ENCODE measurements at places on chromosomes 5 and 9.

GRCh38 chr5:14595189-14595588 lies 13.6 kb downstream of the OTULINL start:
- DNase-seq = no peak

- DNase-seq = no peak
Measured at GRCh38 chr5:56160723-56161438, 72.2 kb downstream of the ANKRD55 start.

DNA sequence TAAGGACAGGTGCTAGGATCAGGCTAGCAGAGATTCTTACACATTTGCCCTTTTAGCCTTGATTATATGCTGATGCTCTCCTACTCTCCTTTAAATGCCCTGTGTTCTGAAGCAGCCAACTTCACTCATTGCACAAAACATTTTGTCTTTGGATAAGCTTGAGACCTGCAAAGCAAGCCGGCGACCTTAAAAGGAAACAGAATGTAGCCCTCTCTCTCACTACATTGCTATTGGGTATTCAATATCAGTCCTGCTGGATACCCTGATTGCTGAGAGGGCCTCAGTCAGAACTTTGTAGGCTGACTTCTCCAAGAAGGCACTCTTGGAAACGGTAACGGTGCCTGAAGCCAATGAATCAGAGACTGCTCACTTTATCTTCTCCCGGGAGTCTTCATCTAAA lies 528.9 kb downstream of the DTWD2 start:
- DNase-seq = no peak

DNA sequence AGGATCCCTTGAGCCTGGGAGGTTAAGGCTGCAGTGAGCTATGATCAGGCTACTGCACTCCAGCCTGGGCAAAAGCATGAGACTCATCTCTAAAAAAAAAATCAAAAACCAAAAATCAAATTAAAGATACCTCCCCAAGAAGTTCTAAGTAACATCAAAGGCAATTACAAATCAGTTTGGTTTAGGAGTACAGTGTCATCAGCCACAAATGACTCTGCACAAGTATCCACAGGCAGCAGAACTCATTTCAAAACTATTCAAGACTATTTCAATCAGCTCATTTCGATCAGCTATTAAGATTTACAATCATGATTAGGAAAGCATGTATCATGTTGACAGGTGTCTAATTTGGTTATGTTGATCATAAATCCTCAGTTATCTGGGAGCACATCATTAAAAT lies 19.1 kb downstream of the TRMO start:
- DNase-seq = no peak

GRCh38 chr9:111232997-111233790 lies 96.8 kb downstream of the OR2K2 start:
- DNase-seq = no peak

- DNase-seq = peak; percentile 60
Measured at GRCh38 chr5:38783011-38783561, 62.7 kb upstream of the OSMR start.

- no peak for DNase-seq
Measured at GRCh38 chr5:158435161-158435616, 576.2 kb upstream of the CLINT1 start.

DNA sequence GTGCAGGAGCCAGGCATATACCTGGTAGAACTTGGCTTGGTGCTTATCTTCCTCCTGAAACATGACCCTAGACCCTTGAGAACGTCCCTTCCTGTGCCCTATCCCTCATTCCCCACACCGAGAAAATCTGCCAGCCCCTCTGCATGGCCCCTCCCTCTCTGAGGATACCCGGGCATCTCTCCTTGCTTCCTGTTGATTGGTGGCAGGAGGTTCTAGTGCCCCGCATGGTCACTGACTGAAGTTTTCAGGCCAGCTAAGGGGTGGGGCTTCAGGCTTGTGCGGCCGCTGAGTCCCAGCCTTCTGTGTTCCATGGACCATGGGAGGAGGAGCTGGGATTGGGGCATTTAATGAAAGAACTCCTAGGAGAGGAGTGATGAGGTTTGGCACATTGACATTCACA lies 22.8 kb downstream of the IGIP start:
- DNase-seq = no peak

DNA sequence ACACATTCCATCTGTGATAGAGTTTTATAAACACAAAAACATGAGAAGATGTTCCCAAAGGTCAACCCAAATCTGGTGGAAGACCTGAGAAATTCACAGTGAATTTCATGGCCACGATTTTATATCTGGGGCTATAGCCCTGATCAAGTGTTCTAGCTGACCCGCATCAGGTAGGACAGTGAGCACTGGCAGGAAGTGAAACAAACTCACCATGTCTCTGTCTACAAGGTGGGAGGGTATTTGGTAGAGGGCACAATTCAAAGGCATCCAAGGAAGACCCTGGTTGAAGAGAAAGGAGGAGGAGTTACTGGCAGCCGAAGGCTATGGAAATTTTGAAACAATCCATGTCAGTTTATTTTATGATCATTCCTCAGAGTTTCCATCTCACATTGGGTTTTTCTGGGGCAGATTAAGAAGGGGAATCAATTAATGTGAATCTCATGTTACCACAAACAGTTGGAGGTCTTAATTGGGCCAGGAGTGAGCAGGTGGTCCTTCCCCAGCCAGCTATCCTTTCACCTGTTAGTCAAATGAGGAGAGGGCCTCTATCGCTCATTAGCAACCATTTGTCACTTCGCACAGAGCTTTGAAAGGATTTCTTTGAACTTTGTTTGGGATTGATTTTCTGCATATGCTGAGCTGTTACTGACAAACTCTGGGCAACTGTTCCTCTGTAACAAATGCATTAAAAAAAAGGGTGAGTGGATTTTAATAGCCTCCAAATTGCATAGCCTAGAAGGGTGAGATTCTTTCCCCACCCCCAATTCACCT lies 612.0 kb upstream of the CLINT1 start:
- DNase-seq = no peak

DNA sequence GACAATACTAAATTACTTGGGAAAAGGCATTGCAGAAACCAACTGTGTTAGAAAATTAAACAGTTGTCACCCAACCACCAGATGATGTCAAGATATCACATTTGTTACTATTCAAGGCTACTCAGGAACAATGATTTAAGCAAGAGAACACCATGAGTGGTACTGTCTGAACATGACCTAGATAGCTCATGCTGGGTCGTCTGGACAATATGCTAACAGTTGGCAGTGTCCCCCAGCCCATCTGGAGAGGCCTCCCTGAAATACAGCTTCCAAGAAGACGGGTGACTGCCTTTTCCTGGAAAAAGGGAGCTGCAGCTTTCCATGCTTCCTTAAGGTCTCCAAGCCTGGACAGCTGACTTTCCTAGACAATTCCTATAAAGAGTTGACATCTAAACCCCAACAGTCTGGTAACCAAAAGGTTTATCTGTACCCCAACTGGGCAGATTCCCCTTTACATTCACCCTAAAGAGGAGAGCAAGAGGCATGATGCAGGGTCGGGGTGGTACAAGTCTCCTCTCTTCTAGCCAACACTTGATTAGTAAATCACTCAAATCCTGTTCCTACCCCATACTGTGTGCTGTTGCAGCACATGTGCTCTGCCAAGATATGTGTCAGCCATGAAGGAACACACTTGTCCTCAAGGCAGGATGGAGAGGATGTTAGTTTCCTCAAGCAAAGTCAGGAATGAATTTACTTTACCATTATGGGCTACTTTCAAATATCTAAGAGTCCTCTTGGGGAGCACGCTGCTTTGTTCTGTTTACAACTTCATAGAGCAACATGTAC lies 433.0 kb downstream of the PDE4D start:
- peak; percentile 85 for DNase-seq

- DNase-seq = peak; percentile 9
Measured at GRCh38 chr5:159316519-159317383, 13.5 kb downstream of the IL12B start.

DNA sequence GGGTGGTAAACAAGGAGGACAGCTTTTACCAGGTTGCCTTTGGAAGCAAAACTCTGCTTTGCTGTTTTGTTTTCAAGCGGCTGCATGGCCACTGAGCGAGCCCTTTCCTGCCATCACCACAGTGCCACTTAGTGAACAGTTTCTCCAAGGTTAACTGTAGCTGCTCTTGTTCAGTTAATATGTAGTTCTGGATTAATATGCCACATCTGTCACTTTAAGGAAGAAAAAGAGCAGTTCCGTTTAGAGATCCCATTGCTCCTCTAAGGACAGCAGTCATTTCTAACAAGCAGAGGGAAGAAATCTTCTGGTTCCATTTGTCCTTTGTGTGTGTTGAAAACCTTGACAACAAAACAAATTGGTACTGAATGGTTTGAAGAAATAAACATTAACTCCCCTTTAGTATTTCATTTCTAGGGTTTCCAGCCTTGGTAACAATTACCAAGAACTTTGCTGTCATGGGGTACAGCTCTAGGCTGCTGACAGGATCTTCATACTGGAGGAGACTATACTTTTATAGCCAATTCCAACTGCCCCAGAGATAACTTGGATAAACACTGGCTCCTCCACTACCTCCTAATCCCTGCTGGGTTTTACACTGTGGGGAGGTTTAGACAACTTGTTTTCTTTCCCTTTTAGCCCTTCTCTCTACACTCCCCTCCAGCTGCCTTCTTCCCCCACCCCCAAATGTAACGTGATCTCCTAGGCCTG lies 10.3 kb upstream of the ABL1 start:
- DNase-seq = no peak

GRCh38 chr5:129241755-129242154 lies 147.2 kb downstream of the ISOC1 start:
- no peak for DNase-seq

DNA sequence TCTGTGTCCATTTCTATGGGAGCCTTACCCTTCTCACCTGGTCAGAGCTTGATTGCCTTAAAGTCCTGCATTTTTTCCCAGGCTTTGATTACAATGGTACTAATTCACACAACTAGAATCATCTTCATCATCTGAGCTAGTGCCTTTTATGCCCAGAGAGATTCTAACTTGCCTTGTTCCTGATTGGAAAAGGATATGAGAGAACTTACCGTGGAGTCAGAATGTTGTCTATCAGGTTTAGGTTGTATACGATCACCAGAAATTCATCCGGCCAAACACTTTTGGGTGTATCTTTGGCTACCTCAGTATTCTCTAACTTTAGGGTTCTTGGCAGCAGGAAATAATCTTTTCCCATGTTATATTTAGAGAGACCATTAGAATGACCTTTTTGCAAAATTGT lies 71.7 kb downstream of the AOPEP start:
- no peak for DNase-seq

GRCh38 chr5:36611520-36612274 lies 5.3 kb downstream of the SLC1A3 start:
- no peak for DNase-seq

GRCh38 chr5:18090177-18090576 lies 455.9 kb downstream of the TAF11L14 start:
- no peak for DNase-seq

DNA sequence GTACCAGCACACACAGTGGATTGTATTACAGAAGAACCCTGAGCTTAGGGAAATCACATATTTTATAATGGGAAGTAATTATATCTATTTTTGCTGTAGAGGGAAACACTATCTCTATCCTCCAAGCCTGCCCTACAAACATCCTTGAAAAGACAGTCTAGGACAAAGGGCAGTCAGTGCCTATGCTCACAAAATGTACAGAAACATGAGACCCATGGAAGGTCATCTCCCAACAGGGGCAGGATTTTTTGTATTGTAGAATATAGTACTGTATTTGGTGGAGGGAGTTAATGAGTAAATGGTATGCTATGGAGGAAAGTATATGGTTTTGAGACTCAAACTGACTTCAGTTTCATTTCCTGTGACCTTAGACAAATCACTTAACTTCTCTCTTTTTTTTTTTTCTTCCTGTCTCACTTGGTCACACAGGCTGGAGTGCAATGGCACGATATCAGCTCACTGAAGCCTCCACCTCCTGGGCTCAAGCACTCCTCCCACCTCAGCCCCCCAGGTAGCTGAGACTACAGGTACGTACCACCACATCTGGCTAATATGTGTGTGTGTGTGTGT lies 5.8 kb upstream of the RAB14 start:
- no peak for DNase-seq

- peak; percentile 44 for DNase-seq
Measured at GRCh38 chr5:1801222-1801966, at the start of gene NDUFS6. Gene NDUFS6 (plus strand): TSS chr5:1801407. CDS start chr5:1801418, 11 bp downstream.

DNA sequence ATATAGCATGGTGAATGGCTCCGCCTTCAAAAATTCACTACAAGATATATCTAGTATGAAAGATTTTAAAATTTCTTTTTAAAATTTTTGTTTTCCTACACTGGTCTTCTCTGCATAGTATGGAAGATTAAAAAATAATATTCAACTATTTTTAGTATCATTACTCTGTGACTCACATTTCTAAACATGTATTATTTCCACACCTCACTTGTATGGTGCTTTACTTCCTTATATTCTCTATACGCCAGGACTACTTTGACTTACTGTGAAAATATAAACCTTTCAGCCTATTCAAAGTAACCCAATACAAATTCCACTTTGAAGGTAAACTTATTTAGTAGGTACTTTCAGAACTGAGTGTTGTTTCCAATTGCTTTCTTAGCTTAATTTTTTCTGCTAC lies 26.8 kb upstream of the TXNDC8 start:
- DNase-seq = no peak

- DNase-seq = no peak
Measured at GRCh38 chr5:58114324-58114723, 345.6 kb downstream of the PLK2 start.

- DNase-seq = no peak
Measured at GRCh38 chr9:126980231-126980630, 65.6 kb downstream of the RALGPS1 start.

DNA sequence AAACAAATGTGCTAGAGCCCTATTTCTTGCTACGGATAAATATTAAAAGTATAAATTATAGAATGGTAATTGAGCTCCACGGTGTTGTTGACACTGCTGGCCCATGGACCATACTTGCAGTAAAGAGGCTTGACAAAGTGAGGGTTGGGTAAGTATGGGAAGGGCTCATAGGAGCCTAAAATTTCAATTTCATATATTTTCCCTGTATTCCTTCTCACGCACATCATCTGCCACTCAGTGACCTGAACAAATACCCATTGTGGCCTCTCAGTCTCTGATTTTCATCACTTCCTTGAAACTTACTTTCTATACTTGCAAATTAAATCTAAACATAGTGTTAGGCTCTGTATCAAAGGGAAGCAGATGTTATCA lies 116.5 kb downstream of the PIK3R1 start:
- no peak for DNase-seq

DNA sequence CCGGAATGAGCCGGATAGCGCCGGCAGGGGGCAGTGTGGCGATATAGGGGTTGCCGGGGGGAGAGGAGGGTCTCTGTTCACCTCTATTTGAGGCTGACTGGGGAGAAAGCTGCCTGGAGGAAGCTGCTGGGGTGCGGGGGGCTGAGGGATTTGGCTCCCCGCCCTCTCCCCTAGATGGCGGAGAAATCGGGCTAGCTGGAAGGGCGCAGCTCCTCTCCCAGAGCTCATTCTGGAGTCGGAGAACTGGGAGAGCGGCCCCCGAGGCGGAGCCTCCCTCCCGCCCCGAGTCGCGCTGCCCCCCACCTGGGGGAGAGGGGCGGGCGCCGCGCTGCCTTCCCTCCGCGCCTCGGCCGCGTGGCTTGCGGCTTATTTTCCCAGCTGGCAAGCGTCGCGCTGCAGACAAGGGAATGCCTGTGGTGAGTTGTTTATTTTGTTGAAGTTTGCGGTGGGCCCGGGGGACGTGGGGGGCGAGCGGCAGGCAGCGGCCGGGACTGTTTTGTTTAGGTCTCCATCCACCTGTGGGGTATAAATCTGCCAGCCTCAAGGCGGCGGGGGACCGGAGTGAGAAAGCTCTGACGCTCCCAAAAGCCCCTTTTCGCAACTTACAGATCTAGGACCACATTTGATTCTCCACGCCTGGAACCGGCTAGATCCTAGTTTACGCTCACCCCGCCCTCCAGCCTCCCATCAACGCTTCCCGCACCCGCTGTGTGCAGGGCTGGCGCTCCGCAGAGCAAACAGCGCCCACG lies 4.1 kb upstream of the RGMB start:
- peak; percentile 12 for DNase-seq

Data from NCI-H446 treated with DMSO at 0.1 percent for 48 hours (cell line).